Cortex of kidney (tissue), 1 donor: ENCODE measurements at places on chromosomes 3 and 15.

- DNase-seq: no peak
Measured at GRCh38 chr3:112539825-112540650, 21.7 kb downstream of the ATG3 start.

- DNase-seq: no peak
Measured at GRCh38 chr3:49626101-49626581, 48.0 kb upstream of the APEH start.

GRCh38 chr3:76985645-76986044 is 54.3 kb upstream of the ROBO2 start:
- no peak for DNase-seq

GRCh38 chr15:22229990-22230819 is 149.9 kb downstream of the OR4M2 start:
- no peak for DNase-seq

DNA sequence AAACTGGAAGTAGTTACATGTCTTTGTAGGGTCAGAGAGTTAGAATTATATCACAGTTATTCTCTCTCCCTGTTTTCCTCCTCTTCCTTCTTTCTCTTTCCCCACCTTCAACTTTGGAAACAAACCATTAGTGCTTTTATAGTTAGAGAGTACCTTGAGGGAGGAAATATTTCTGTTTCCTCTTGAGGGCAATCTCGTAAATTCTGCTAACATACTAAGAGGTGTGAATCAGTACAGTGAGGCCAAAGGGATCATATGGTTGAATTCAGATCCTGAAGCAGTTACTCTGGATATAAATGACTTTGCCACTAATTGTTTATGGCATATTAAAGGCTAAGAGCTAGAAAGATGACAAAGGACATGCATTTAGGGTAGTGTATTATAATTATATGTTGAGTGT is 60.3 kb upstream of the CCNL1 start:
- DNase-seq: no peak

DNA sequence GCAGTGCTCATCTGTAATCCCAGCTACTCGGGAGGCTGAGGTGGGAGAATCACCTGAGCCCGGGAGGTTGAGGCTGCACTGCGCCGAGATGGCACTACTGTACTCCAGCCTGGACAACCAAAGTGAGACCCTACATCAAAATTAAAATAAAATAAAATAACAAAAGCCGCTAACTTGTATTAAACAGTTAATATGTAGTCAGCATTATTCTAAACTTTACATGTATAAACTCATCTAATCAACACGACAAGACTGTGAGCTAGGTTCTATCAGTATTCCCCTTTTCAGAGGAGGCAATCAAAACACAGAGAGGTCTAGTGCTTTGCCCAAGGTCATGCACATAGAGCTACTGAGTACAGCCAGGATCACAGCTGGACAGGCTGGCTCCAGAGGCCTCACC is 111.7 kb upstream of the LINGO1 start:
- DNase-seq: no peak

GRCh38 chr3:150079029-150079739 is 108.5 kb upstream of the PFN2 start:
- no peak for DNase-seq

GRCh38 chr3:62653796-62654195 is 221.4 kb downstream of the CADPS start:
- DNase-seq: no peak

- no peak for DNase-seq
Measured at GRCh38 chr3:29568355-29568754, 287.5 kb downstream of the RBMS3 start.

DNA sequence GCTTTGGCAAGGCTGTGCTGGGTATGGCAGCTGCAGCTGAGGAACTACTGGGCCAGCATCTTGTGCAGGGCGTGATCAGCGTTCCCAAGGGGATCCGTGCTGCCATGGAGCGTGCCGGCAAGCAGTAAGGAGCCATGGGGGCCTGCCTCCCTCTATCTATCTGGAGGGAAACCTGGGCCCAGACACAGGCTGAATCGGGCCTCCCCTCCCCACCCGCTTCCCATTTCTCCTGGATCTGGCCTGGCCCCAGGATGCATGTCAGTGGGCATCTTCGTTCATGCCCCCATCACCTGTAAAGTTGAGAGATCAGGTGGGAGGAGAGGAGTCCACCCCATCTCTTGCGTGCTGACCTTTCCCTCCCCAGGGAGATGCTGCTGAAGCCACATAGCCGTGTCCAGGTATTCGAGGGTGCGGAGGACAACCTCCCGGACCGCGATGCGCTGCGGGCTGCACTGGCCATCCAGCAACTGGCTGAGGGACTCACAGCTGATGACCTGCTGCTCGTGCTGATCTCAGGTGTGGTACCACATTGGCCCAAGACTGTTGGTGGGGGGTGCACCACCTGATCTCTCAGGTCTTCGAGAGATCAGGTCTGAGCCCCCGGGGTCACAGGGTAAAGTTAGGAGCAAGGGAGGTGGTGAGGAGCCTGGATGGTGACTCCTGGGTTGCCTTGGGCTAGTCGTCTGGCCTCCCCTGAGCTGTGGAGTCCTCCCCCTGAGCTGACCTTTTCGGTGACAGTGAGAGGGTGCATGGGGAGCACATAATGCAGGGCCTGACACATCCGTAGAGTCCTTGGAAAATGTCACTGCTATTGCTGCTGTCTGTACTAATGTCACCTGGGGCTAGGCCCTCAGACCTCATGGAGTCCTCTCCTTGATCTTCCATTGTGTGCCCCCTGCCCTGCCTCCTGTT is 3.2 kb downstream of the GLYCTK start:
- no peak for DNase-seq

- DNase-seq: no peak
Measured at GRCh38 chr15:78034495-78035191, 42.9 kb downstream of the TBC1D2B start.

DNA sequence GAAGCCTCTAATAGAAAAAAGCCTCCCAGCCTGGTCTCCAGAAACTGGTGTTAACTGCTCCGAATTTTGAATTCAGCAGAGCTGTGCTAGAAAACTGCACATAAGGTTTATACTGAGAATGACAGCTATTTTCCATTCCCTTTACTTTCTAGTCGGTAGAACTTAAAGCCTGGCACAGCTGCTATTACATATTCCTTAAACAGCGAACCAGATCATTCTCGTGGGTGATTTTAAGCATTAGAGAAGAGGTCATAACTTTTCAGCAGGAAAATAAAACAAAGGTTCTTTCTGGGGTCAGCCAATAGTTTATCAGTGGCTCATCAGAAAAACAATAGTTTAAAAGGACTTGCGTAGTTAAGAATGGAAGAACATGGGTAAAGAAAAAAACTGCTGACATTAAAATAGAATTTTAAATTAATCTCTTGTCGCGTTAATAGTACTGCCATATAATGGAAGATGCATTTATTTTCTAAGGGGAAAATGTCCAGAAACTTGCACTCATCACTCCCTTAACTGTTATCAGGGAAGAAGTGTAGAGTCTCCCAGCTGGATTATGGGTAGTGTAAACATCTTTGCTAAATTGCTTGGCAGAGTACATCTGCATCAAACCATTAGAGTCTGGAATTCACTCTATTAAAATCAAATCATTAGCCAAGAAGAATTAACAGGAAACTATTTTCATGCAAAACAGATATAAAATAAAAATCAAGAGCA is 7.9 kb downstream of the VGLL4 start:
- DNase-seq: no peak

DNA sequence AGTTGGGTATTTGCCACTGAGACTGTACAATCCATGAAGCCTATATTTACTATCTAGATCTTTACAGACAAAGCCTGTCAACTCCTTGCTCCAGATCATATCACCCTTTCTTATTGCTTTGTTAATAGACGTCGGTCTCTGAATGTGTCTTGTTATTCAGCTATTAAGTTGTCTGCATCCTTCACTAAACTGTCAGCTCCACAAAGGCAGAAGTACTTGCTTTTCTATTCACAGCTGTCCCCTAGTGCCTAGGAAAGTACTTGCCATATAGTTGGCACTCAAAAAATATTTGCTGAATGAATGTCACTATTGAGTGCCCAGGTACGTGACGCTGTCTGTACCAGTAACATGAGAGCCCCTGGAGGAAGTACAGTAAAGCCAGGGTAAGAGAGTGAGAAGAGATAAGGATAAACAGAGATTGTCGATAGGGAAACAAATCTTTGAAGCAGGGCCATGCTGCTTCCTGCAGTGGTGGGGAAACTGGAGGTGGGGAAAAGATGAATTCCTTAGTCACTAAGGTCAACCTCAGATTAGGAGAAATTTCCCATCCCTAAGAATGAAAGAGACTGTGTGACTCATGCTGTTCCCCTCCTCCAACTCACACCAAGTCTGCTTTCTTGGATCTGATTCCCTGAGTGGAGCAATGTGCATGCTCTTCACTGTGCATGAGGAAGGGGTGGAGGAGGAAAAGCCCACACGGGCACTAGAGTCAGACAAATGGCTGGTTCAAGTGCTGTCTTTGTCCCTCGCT is 36.3 kb downstream of the PRICKLE2 start:
- no peak for DNase-seq

DNA sequence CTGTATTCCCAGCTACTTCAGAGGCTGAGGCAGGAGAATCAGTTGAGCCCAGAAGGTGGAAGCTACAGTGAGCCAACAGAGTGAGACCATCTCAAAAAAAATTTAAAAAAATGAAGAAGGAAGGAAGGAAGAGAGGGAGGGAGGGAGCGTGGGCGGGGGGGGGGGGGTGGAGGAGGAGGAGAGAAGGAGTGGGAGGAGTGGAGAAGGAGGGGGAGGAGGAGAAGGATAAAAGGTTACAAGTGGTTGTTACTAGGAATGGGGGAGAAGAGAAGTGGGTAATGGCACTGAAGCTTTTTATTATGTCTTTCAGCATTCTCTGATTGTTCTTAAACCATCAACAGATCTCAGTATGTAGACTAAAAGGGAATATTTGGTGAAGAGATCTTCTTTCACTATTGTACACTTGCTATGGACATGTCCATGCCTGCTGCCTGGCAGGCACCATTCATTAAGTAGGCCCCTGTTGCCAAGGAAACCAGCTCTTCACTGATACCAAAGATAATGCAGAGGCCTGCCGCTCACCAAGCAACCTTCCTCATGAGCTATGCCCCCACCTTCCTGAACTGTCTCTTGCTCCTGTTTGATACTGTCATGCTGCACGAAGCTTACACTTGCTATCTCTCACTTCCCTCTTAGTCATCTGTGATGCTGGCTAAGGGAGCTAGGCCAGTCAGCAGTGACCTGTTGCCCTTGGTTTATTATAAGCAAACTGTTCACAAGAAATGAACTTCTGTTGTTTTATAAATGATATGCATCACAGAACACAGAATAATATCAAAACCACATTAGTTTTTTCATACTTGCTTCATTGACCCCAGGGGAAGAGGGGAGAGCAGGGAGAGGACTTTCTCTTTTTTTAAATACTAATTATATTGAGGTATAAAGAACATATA is 23.1 kb downstream of the EPM2AIP1 start:
- no peak for DNase-seq

DNA sequence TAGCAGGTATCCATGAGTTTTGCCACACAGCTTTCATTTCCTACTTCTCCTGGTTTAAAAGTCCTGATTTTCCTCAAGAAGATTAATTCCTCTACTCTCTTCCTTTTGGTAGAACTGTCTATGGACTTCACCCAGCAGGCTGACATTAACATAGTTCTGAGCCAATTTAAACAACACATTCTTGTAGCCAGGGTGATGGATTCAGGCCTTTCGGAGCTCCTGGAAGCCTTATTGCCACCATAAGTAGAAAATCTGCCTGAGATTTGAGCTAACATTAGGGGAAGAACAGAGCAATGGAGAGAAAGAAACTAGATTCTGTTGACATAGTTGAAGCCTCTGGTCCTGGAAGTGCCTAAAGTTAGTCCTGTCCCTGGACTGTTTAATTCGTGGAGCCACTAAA is 449.8 kb downstream of the TAFA4 start:
- DNase-seq: no peak

DNA sequence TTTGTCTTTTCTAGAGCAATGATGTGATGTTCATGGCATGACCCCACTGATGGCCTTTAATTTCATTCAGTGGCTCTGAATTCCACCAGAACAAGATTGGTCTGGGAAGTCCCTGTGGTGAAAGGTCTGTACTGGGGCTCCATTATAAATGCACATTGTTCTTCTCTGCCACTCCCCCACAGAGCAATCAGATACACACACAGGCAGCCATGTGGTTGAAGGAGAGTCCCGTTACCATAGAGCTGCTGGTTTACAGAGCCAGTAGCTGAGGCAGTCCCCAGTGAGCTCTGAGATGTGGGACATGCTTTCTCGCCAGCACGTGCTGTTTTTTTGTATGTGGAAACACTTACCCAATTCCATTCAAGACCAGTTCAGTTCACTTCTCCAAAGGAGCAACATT is 172.7 kb upstream of the TRIM42 start:
- no peak for DNase-seq

DNA sequence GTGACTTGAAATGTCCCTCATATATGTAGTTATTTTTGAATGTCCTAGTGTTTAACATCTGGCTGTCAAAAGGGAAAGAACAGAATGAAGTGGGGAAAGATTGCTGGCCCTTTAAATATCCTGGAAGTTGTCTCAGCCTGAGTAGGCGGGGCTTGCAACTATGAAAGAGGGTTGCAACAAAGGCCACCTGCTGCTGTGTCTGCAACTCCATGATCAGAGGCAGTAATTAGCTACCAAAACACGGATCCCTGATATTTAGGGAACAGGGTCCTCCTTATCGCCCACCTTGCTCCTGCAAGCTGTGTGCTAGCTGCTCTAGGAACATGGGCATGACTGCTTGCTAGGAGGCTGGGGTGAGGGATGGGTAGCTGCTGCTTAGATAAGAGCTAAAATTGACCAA is 100.2 kb upstream of the CFAP20DC start:
- DNase-seq: no peak

GRCh38 chr3:72995337-72995736 is 1.3 kb upstream of the PPP4R2 start:
- no peak for DNase-seq

GRCh38 chr3:54900838-54901591 is 26.8 kb downstream of the LRTM1 start:
- no peak for DNase-seq

DNA sequence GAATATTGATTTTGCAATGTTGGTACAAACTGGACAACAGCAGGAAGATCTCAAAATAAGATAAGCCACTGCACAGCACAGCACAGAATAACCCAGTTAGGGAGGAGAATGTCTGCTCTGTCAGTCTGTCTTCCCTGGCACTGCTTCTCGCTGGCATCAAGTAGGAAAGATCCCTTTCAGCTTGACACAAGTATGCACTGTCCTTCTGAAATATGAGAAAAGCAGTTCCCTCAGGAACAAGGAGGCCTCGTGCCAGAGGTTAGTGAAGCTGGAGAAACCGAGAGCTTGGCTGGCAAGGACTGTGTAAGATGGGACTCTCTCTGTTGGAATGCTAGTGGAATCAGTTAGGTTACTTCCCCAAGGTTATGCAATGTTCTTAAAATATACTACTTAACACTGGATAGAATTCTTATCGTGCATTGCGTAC is 59.1 kb downstream of the FMN1 start:
- DNase-seq: no peak

- DNase-seq: no peak
Measured at GRCh38 chr15:59976480-59977271, 27.4 kb upstream of the FOXB1 start.

DNA sequence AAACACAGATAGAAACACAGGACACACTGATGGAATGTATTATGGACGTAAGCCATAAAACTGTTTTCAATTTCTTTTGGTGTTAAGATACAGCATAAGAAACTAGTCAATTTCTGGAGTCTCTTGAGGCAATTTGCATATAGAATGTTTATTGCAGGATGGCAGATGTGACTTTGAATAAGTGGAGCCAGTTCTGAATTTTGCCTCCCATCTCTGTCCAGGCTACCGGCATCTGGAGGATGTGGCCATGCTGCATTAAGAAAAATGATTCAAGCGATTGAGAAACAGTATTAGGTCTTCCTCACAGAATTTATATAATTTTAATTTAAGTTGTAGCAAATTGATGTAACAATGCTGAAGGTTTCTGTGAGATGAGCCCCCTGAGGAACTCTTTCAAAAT is 81.5 kb downstream of the CHST2 start:
- DNase-seq: no peak

- no peak for DNase-seq
Measured at GRCh38 chr3:39407259-39407629, 724 bp downstream of the RPSA start.
